ENCODE measurements at places on chromosomes 3 and 15.

- no peak for DNase-seq
Observed at GRCh38 chr3:166285001-166285400, 447.8 kb upstream of the BCHE start.

GRCh38 chr3:24286405-24286804, 208.2 kb downstream of the THRB start:
- no peak for DNase-seq

DNA sequence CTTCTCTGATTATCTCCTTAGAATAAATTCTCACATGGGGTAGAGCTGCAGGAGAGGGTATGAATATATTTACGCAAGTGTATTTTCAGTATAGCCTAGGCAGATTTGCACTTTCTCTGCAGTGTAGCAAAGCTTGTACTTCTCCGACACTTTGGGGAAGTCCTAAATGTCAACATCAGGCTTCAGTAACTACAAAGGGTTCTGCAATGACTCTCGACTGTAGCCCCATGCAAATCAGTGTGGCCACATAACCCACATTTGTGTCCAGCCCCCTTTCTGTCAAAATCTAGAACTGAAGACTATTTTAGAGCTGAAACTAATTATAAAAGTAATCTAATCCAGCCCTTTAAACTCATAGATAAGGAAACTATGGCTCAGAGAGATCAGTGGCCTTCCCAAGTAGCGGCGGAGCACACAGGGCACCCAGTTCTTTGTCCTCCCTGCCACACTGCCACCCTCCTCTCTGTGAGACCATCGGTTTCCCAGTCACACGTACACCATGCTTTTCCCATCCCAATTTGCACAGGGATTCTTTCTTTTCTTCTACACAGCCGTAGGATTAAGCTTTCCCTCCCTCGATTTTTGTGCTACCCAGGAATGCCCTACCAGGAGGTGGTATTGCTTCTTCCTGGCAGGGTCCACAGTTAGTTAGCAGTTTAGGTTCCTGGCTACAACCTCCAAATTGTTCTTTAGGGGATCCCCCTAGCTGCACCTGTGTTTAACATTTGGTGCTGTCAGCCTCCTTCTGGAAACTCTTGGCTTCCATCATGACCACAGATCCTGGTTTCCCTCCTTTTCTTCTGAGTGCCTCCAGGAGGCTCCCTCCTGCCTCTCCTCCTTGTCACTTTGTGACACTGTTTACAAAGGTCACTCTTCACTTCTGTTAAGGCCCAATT, 22.9 kb downstream of the MRAS start:
- no peak for DNase-seq

DNA sequence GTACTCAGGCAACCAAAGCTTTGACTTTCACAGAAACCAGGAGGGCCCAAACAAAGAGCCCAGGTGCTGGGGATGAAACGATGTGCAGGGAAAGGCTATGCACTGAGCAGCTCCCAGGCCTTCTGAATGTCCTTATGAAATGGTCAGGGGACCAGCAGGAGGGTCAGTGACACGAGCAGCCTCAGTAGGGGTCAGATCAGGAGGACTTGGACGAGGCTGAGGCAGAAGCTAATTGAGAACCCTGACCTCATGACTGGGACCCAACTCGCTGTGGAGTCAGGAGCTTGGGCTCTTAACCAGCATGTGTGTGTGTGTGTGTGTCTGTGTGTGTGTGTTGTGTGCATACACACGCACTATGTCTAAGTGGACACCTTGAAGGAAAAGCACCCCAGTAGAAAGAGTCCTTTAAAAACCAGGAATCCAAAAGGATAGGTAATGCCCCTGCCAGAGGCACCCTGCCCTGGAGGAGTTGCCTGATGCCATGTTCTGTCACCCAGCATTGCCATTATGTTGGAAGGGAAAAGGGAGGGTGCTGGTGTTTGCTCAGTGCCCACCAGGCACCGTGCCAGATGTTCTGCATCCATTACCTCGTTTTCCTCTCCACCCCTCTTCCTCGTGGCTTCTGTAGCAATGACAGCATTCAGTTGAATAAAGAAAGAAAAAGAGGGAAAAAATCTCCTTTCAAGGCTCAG, 50.9 kb downstream of the CORO2B start:
- DNase-seq: peak; percentile 11

GRCh38 chr3:24678421-24678865, 183.8 kb upstream of the THRB start:
- no peak for DNase-seq

DNA sequence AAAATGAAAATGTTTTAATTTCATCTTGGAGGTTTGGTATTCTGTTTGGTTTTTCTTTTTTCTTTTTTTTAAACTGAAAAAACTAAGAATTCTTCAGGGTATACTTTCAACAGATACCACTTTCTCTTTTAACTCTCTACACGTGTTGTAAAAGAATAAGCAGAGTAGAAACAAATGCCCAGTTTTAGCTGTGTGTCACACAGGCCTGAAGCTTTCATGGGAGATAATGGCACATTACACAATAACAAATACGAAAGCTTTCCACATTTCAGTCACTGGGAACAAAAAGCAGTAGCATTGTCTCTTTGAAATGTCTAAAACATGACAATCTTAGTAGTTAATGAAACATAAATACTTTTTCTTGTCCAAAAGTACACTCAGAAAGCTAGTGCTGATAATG, 818.5 kb downstream of the TBL1XR1 start:
- no peak for DNase-seq

DNA sequence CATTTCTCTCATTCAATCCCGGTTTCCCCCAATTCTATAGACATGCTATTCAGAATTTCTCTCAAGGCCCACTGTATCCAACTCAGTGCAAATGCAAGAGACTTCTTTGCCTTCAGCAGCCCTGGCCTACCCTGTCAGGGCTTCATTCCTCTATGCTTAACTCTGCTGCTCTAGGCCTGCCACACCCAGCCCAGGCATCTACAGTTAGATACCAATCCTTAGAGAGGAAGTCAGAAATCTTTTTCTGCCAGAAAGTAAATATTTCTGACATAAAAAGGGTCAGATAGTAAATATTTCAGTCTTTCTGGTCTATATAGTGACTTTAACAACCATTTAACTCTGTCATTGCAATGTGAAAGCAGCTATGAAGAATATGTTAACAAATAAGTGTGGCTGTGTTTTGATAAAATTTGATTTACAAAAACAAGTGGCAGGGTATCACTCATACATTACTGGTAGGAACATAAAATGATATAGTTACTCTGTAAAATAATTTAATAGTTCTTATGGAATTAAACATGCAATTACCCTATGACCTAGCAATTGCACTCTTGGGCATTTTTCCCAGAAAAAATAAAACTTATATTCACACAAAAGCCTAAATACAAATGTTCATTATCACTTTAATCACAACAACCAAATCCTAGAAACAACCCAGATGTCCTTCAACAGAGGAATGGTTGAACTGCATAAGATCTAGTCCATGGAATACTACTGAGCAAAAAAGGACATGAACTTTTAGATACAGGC, 942.0 kb downstream of the SQOR start:
- no peak for DNase-seq

DNA sequence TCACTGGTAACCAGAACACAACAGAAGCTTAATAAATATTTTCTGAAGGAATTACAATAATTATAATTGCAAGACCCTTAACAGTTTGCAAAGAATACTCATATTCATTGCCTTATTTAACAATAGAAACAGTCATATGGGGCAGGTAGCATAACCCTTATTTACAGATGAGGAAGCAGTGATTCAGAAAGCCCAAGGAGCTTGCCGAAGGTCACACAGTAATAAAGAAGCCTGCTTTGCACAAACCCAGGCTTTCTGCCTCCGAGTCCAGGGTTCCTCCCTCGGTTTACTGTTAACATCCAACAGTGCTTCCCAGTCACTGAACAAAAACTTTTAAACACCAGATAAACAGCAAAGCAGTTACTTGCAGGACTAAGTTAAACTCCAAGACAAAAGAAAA, 35.3 kb downstream of the SRGAP3 start:
- no peak for DNase-seq

DNA sequence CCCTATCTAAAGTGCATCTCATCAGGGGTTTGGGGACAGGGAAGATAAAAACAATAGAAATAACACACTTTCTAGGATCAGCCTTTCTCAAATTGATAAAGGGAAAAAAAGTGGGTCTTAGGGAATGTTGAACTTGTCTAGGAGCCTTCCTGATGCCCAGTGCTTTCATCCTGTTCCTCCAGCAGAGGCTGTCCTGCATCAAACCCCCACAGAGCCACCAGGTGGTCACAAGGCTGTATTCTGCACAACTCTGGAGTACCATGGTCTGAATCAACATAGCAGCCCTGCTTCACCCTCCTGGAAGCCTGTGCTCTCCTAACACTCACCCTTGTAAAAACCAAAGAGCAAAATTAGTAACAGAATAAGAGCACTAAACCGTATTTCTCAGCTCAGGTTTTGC, 118.5 kb upstream of the SLC25A36 start:
- no peak for DNase-seq

DNA sequence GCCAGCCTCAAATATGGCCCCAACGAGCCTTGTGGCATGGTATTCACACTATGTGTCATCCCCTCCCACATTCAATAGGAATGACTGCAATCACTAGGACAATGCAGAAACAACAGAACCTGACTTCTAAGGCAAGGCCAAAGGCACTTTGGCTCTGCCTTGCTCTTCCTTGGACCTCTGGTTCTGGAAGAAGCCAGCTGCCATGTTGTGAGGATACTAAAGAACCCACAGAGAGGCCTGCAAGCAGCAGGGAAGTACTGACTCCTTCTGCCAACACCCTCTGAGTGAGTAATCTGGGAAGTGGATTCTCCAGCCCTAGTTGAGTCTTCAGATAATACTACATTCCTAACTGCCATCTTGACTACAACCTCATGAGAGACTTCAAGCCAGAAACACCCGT, 64.7 kb downstream of the ADAMTS9 start:
- DNase-seq: no peak

DNA sequence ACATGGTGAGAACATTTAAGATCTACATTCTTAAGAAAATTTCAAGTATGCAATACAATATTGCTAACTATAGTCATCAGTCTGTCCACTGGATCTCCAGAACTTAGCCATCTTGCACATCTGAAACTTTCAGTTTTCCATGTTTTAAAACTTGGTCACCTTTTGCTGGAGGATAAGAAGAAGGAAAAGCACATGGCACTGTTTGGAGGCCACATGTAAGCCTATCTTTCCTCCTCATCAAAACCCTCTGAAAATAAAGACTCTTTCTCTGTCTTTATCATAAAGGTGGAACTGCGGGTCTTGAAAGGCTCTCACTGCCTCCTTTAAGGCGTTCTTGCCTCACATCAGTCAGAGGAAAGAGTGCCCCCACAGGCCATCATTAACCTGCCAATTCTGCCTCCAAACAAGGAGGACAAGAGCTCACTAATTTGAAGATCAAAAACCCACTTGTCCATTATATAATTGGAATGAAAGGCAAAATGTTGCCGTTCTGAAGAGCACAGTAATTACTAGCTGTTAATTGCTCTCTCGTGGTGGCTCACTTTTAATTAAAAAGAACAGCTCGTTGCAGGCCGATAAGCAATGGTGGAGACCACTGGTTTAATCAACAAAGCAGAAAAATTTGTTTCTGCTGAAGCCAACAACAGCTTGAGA, 157.8 kb downstream of the MECOM start:
- no peak for DNase-seq

GRCh38 chr3:61015408-61015807, 235.8 kb downstream of the FHIT start:
- DNase-seq: no peak

GRCh38 chr15:59457103-59457502, 19.1 kb downstream of the FAM81A start:
- DNase-seq: no peak

GRCh38 chr3:51691949-51692348, 14.9 kb upstream of the GRM2 start:
- DNase-seq: no peak

DNA sequence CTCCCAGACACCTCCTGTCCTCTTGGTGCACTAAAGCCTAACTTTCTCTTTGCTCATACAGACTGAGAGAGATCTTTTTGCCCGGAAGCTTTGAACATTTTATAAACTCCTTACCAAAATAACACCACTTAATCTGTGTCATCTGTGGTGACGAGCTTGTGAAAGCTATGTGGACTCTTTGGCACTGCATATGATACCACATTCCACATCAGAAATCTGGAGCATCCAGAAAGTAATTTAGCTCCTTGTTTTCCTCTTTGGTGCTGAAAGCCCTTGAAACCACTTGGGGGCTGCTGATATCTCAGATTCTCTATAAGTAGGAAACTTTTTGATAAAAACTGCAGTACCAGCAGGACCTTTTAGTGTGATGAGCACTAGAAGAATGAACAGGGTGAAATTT, 128.3 kb downstream of the ALCAM start:
- no peak for DNase-seq

- no peak for DNase-seq
Observed at GRCh38 chr3:175349168-175349567, 490.0 kb downstream of the NAALADL2 start.

DNA sequence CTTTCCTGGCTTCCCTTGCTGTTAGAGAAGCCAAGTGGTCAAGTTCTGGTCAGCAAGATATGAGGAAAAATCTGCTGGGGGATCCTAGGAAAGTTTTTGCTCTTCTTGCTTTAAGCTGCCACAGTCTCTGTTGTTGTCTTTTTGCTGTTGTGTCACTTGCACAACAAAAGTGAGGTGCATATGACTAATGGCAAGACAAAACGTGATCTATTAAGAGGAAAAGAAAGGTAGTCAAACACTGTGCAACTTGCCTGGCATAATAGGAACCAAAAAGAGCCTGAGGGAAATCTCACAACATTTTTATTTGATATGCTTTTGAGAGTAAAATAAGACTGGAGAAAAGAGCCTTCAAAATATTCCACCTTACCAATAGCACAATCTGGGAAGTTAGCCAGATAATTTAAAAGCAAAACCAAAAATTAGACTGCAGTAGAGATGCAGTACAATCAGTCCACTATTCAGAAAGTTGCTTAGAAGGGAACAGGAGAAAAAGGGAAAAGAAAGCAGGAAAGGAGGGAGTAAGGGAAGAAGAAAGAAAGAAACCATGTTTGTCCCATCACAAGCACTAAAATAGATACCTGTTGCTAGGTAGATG, 110.0 kb upstream of the SLC4A7 start:
- no peak for DNase-seq

DNA sequence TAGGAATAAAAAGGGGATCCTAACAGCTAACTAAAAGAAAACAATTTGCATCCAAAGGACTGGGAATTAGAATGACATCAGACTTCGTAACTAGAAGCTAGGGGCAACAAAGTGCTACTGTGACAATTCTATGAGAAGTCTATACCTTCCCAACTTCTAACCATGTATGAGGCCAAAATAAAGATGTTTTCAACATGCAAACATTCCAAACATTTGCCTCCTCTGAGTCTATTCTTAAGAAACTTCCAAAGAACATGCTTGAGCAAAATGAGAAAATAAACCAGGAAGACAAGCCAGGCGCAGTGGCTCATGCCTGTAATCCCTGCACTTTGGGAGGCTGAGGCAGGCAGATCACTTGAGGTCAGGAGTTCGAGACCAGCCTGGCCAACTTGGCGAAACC, 13.1 kb upstream of the RNF7 start:
- DNase-seq: no peak

GRCh38 chr3:25036633-25037032, 391.4 kb upstream of the RARB start:
- peak; percentile 57 for DNase-seq
